ENCODE measurements at places on chromosomes 13 and 19. TPM values are rescaled to one million over a fixed set of nuclear protein-coding genes. Genes with fewer than 3 reads are reported as not detected.

GRCh38 chr13:91331047-91331915 is 16.2 kb upstream of the MIR17HG start:
- H3K4me1 ChIP-seq, result no peaks in the 10 kb centered on the region
- no peak overlapping the region for H3K27ac ChIP-seq
- H3K27me3 ChIP-seq, result peaks cover 100% of the 10 kb centered on the region
- no peak for DNase-seq

DNA sequence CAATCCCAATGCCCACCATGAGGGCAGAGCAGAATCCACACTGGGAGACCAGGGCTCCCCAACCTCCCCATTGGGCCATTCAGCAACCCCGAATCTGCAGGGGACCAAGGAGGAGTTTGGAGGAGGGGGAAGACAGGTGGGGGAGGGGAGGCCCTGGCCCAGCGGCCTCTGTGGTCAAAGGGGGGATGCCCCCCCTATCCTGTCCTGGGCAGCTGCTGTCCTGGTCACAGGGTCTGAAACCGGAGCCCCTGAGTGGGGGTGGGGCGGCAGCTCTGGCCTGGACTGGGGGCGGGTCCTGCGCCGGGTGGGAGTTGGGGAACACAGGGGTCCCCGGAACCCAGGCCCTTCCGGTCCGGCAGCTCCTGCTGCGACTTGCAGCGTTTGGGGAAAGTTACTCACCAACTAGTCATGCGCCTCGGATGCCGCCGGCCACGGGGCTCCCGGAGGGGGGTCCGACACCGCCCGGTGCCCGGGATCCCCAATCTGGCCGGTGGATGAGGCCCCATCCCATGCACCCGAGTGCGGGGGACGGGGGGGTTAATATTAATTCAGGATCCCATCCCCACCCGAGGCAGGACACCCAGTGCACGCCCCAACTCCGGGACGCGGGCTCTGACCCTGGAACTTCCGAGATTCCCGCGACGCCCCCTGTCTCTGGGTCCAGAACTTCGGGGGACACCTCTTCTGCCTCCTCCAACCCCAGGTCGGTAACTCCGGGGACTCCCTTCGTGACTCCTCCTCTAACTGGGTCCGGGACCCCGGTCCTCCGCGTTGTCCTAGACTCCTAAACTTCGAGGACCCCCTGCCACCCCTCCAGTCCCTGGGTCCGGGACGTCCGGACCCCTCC is 872 bp downstream of the HOMER3 start:
- H3K36me3 ChIP-seq, result peaks cover 25% of the 10 kb centered on the region
- DNase-seq, result peak; percentile 64
- H3K27me3 ChIP-seq, result no peaks in the 10 kb centered on the region
- H3K4me1 ChIP-seq, result peaks cover 17% of the 10 kb centered on the region
- peak overlapping the region; percentile 93 for H3K27ac ChIP-seq

The SRRM5 gene
- total RNA-seq, result 0.88 TPM

The MYO1F gene
- 0.27 TPM for total RNA-seq
